ENCODE measurements at places on chromosomes 2 and 18. TPM values are rescaled to one million over a fixed set of nuclear protein-coding genes. Genes with fewer than 3 reads are reported as not detected.

The ESPNL gene
- total RNA-seq: 0.44 TPM

The SMYD1 gene
- total RNA-seq: not detected

The NEMP2 gene
- total RNA-seq: 5.7 TPM

The GALR1 gene
- not detected for total RNA-seq

The METAP1D gene
- total RNA-seq: 3.1 TPM

The CRACDL gene
- 0.54 TPM for total RNA-seq

The ADGRF3 gene
- total RNA-seq: 0.07 TPM

The CDH2 gene
- total RNA-seq: 48.7 TPM

The BOLL gene
- total RNA-seq: not detected
